ENCODE measurements at places on chromosomes 16 and 17.

DNA sequence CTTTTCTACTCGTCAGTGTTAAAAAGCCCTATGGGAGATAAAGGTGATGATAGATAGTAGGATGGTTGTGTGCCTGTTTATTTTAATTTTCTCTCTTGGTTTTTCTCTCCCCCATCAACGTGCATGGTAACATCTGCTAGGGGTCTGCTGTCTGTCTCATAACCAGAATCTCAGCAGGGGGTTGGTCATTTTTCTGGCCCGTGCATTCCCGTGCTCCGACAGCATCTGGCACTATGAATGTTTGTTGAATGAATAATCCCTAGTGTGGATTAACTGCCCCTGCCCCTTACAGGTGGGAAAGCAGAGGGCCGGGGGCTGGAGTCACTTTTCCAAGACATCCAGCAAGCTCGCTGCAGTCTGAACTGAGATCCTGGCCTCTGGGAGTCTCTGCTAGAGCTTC, 6.3 kb downstream of the CA5A start:
- DNase-seq, result no peak

DNA sequence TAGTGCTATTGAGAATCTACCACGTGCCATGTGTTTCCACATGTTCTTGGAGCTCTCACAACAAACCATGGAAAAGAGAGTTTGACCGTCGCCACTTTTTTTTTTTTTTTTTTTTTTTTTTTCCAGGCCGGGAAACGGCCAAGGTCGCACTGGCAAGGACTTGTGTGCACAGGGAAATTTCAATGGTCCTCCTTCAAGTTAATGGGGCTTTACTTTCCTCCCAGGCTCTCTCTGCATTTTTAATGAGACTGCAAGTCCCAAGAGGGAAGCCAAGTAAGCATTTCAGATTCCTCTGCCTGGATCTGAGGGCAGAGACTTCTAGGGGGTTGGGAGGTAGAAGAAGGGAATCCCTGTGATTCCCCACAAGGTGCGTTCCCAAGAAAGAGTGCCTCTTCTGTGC, 94.7 kb upstream of the MPHOSPH6 start:
- DNase-seq, result no peak

- no peak for DNase-seq
Observed at GRCh38 chr17:17503566-17504130, 7.5 kb upstream of the RASD1 start.

- no peak for DNase-seq
Observed at GRCh38 chr17:62637809-62638208, 10.3 kb downstream of the MRC2 start.

GRCh38 chr16:22890976-22891375, 77.0 kb downstream of the HS3ST2 start:
- no peak for DNase-seq

DNA sequence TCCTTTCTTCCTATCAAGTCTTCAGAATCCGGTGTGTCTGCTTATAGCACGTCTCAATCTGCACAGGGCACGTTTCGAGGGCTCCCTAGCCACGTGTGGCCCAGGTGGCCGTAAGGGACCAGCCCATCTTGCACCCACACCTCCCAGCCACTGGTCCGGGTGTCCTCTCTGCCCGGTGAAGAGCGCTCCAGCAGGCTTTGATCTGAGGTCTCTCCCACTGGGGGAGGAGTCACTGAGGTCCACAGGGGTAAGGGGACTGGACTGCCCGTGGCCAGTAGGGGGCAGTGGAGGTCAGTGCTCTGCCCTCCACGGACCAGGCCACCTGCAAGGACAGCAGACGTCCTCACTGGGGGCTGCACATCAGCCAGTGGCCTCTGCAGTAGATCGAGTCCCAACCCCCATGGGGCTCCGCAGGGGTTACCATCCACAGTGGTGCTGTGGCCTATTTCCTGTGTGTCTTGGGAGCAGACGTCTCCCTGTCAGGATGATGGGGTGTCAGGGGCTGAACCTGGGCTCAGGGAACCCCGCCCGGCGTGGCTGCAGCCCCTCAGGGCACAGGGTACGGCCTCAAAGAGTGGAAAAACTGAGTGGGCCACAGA, 204.1 kb upstream of the CIBAR2 start:
- DNase-seq, result no peak

DNA sequence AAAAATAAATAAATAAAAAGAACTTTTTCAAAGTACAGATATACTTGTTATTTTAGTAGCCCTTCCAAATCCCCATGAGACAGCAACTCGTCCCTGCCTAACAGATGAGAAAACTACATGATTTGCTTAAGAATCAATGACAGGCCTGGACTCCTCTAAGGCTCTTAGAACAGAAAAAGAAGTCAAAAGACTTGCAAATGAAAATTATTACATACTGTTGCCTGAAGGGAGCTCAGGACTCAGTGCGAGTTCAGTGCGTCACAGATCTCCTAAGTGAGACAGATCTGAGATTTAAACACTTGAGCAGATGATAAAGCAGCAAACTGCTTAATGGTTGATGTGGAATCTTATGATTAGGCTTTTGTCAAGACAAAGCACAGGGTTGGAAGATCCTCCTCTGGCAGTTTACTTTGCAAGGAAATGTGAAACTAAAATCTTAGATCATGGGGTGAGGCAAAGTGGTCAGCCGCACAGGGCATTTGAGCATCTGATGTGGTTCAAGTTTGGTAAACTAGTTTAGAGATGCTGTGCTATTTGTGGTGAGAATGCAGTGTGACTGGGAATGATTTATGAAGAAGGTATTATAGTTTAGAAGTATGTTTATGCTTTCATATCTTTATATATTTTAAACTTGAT, 138.1 kb downstream of the TRIM37 start:
- no peak for DNase-seq

DNA sequence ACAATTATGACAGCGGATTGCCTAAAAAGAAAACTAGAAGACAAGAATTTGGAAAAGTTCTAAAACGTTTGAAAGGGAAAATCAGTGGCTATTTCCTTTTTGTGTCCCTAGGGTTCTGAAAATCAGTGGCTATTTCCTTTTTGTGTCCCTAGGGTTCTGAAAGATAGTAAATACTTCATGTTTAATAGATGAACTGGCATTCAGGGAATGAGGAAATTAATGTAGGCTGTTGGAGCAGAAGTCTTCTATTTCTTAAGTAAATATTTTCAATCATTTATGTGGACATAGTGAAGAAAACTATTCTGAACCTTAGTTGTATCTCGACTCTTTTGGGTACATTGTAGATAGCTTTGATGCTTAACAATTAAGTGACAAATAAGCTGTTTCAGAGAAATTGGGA, 78.9 kb downstream of the SHISA6 start:
- DNase-seq, result no peak

GRCh38 chr16:73065632-73066330, 17.9 kb upstream of the ZFHX3 start:
- no peak for DNase-seq

DNA sequence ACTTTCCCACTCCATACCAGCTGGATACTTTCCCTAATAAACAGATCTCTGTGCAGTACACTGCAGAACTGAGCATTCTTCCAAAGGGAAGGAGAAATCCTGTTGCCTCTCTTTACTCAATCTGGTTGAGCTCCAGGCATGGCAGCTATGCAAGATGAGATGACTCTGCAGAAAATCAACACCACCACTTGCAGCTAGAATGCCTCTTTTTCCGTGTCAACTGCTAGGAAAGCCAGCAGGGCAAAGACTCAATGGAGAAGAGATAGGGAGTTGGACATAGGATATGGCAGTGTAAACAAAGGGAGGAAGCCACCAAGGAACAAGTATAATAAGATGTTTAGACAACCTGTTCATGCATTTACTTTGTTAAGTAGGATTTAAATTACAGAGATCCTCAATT, 40.4 kb upstream of the CORO6 start:
- DNase-seq, result no peak

GRCh38 chr16:66523861-66524354, 26.0 kb downstream of the TK2 start:
- no peak for DNase-seq

GRCh38 chr17:34312080-34312479, 7.2 kb upstream of the CCL8 start:
- no peak for DNase-seq

- no peak for DNase-seq
Observed at GRCh38 chr17:17358866-17359265, 55.7 kb downstream of the NT5M start.

DNA sequence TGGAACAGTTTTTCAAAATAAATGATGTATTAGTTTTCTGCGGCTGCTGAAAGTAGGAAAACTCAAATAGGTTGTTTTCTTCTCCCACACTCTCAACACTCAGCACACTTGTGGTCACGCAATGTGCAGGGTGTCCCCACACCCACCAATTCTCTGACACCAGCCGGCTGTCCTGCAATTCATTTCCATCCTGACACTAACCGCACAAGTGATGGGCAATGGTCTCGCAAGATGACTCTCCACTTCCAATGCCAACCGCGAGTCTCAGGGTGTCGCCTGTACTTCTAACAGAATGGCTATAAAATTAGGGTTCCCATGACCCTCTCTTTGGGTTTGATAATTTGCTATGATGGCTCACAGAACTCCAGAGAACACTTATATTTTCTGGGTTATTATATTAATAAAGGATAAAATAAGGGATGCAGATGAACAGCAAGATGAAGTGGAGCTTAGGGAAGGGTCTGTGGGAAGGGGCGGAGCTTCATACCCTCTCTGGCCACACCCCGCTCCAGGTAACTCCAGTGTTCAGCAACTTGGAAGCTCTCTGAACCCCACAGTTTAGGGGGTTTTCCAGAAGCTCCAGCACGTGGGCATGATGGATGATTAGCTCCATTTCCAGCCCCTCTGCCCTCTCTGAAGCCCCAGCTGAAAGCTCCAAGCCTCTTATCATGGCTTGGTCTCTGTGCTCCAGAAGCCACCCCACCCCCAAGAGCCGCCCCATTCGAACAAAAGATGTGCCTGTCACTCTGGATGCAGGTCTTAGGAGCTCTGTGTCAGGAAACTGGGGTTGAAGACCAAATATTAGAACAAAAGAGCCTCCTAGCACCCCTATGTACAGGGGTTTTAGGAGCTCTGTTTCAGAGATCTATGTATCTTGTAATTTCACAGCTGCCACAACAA, 19.8 kb downstream of the TAF1C start:
- DNase-seq, result no peak

DNA sequence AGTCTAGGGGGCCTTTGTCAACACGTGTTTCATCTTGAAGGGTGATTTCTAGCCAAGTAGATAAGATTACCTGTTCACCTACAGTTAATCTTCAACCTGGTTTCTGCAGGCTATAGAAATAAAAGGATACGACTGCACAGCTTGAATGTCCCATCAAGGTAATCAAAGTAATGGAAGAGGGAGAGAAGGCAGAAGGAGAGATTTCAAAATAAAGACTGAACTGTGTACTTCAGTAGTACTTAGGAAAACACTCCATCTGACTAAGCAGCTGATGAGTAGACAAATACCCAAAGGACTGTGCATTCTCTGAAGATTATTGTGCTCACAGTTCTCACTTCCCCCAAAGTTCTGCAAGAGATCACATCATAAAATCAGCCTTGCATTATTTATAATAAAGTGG, 5.8 kb upstream of the RFFL start:
- DNase-seq, result no peak

- no peak for DNase-seq
Observed at GRCh38 chr16:55324285-55325079, 479 bp downstream of the IRX6 start.

DNA sequence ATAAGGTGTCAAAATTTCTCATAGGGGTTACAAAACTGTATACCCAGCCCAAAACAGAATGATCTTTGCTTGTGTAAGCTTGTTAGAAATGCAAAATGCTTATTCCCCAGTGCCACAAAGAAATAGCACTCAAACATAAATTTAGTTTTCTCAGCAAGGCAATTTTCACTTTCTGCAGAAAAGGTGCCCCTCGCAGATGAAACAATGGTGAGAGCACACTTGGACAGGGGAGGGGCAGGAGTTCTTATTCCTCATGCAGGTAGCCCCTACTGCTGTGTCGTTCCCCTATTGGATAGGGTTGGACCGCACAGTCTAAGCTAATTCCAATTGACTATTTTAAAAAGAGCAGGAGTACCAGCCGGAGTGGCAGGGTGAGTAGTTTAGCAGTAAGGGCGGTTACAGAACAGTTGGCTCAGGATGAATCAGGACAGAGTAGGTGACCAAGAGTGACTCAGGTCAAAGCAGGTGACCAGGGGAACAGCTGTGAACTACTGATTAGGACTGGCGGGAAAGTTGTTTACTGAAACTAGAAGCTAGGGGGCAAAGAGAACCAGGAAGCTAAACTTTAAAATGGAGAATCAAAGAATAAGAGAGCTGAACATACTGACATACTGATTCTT, 5.5 kb upstream of the LDHD start:
- no peak for DNase-seq

- DNase-seq, result peak; percentile 15
Observed at GRCh38 chr17:56593086-56593645, 333 bp upstream of the NOG start.

GRCh38 chr17:65190467-65191097, 53.4 kb downstream of the RGS9 start:
- DNase-seq, result no peak

- DNase-seq, result no peak
Observed at GRCh38 chr17:19706791-19707727, 9.3 kb downstream of the SLC47A2 start.

GRCh38 chr17:57337390-57337789, 81.1 kb downstream of the MSI2 start:
- no peak for DNase-seq

GRCh38 chr17:79093270-79093669, 18.6 kb downstream of the ENGASE start:
- DNase-seq, result no peak

- DNase-seq, result no peak
Observed at GRCh38 chr16:4309833-4310266, 6.0 kb upstream of the GLIS2 start.

Measured in stimulated activated CD4-positive, alpha-beta T cell treated with anti-CD3 and anti-CD28 coated beads, Interleukin-15, amount 100 ng/mL, for 1 hour (primary cell).